ENCODE measurements at places on chromosomes 11 and 22. TPM values are rescaled to one million over a fixed set of nuclear protein-coding genes. Genes with fewer than 3 reads are reported as not detected.
A peak's percentile ranks its signal among the peaks of the same experiment; 100 is the strongest.

DNA sequence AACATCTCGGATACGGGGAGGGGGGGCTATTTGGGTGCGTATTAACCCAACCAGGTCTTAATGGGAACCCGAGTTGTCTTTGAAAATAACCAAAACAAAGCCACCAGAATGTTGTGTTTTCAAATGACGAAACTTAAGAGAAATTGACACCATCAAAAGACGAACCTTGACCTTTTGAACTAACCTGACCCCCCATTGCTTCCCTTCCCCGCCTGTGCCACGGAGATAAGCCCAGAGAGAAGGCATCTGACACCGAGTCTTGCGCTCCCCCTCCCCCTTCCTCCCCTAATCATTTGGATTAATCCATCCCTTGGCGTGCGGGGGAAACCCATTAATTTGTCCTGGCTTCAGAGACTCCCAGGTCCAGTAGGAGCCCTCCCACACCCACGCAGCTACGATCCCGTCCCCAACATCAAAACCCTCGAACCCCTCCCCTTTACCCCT lies 4.5 kb upstream of the GCAT start:
- peaks cover 15% of the 10 kb centered on the region for H3K4me1 ChIP-seq
- no peak overlapping the region for H3K27ac ChIP-seq
- no peaks in the 10 kb centered on the region for H3K27me3 ChIP-seq
- no peak for DNase-seq

DNA sequence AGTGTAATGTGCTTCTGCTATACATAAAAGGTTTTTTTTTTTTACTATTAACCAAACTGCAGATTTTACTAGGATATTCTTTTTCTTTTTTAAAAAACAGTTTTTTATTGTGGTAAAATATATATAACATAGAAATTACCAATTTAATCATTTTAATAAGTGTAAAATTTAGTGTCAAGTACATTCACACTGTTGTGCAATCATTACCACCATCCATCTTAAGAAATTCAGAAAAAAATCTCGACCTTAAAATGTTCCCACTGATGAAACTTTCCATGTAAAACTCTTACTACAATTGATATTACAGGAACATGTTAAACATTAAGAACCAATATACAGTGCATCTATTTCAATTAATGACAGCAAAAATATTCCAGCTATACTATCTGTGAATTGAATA lies 244.8 kb upstream of the FAT3 start:
- H3K36me3 ChIP-seq = no peaks in the 10 kb centered on the region
- H3K27ac ChIP-seq = no peak overlapping the region
- no peak for DNase-seq
- no peaks in the 10 kb centered on the region for H3K27me3 ChIP-seq
- peaks cover 6% of the 10 kb centered on the region for H3K4me1 ChIP-seq
- H3K4me3 ChIP-seq = no peak overlapping the region

DNA sequence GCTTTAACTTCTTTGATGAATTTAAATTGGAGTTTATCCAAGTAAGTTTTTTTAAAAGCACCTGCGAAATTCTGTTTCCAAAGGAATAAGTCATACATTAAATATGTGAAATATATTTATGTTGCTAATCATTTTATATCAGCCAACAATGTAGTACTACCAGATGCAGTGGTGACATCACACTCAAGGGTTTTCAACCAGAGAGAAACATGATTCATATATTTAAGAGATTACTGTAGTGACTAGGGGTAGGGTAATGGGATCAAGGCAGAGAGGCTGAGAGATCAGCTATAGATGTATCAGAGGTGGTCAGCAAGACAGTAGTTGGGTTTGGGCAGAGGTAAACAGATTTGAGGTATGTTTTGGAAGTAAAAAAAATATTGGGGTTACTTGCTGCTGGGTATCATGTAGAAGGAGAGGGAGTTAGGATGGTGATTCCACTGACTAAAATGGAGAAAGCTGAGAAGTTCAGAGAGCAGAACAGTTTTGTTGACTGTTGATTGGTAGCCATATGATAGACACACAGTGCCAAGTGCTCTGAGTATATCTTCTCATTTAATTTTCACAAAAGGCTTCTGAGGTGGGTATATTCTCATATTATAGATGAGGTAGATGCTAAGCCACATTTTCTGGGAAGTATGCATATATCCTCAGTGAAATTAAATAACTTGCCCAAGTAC lies 39.4 kb downstream of the CEP57 start:
- no peak overlapping the region for H3K27ac ChIP-seq
- H3K36me3 ChIP-seq = peaks cover 48% of the 10 kb centered on the region
- H3K4me1 ChIP-seq = no peaks in the 10 kb centered on the region
- no peak overlapping the region for H3K4me3 ChIP-seq

- DNase-seq = no peak
- no peaks in the 10 kb centered on the region for H3K27me3 ChIP-seq
- no peak overlapping the region for H3K4me3 ChIP-seq
Observed at GRCh38 chr11:100753172-100753543, 66.1 kb downstream of the ARHGAP42 start.

DNA sequence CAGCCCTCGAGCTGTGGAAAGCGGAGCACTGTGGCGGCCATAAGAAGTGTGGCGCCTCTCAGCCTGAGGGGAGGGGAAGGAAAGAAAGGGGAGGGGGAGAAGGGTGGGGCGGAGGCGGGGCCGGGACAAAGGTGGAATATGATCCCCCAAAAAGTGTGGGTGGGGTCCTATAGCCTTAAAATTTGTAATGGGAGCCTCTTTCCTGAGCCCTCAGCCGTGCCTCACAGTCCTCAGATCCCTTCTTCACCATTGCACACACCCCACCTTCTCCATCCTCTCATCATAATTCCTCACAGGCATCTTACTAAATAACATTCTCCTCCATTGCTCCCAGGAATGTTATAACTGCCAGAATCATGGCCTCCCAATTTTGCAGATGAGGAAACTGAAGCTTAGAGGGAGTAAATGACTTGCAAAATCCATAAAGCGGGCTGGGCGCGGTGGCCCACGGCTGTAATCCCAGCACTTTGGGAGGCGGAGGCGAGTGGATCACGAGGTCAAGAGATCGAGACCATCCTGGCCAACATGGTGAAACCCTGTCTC lies 600 bp upstream of the RAB6A start:
- H3K4me1 ChIP-seq = peaks cover 20% of the 10 kb centered on the region
- H3K4me3 ChIP-seq = peak overlapping the region; percentile 65
- H3K36me3 ChIP-seq = no peaks in the 10 kb centered on the region

GRCh38 chr11:17394743-17395390 lies 6.4 kb upstream of the KCNJ11 start:
- H3K27ac ChIP-seq = no peak overlapping the region
- H3K27me3 ChIP-seq = no peaks in the 10 kb centered on the region
- H3K4me3 ChIP-seq = no peak overlapping the region
- H3K4me1 ChIP-seq = no peaks in the 10 kb centered on the region

DNA sequence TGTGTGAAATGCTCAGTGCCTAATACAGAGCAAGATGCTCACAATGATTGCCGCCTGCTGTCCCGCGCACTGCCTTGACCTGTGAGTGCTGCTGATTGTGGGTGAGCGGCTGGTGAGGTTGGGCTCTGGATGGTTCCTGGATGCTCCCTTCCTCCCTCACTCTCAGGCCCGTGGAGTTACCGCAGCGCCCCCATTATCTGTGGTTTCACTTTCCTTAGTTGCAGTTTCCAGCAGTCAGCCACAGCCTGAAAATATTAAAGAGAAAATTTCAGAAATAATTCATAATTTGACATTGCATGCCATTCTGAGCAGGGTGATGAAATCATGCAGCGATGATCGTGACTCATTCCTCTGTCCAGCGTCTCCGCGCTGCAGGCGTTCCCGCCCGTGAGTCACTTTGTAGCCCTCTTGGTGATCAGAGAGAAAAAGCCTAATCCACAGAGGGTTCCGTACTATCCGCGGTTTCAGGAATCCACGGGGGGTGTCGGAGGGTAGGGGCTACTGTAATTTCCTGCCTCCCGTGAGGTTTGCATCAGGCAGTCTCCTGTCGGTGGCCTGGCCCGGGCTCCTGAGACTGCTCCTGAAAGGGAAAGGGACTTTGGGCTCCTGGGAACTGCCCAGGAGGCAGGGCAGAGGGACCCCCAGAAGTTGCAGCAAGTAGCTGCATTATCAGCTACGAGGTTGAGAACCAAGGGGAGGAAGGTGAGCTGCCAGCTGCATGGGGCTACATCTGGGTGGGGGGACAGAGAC lies 10.6 kb downstream of the RPL3 start:
- H3K27ac ChIP-seq = peak overlapping the region; percentile 54
- peaks cover 25% of the 10 kb centered on the region for H3K36me3 ChIP-seq
- peaks cover 5% of the 10 kb centered on the region for H3K4me1 ChIP-seq

- H3K27ac ChIP-seq = no peak overlapping the region
- H3K4me3 ChIP-seq = no peak overlapping the region
- no peaks in the 10 kb centered on the region for H3K27me3 ChIP-seq
- peaks cover 15% of the 10 kb centered on the region for H3K4me1 ChIP-seq
- no peak for DNase-seq
Observed at GRCh38 chr22:29704528-29705285, 15.1 kb upstream of the CABP7 start.

GRCh38 chr11:36345084-36345511 lies 49.0 kb downstream of the PRR5L start:
- H3K27me3 ChIP-seq = no peaks in the 10 kb centered on the region
- no peak overlapping the region for H3K27ac ChIP-seq
- DNase-seq = no peak
- no peaks in the 10 kb centered on the region for H3K4me1 ChIP-seq
- no peaks in the 10 kb centered on the region for H3K36me3 ChIP-seq
- H3K4me3 ChIP-seq = no peak overlapping the region

DNA sequence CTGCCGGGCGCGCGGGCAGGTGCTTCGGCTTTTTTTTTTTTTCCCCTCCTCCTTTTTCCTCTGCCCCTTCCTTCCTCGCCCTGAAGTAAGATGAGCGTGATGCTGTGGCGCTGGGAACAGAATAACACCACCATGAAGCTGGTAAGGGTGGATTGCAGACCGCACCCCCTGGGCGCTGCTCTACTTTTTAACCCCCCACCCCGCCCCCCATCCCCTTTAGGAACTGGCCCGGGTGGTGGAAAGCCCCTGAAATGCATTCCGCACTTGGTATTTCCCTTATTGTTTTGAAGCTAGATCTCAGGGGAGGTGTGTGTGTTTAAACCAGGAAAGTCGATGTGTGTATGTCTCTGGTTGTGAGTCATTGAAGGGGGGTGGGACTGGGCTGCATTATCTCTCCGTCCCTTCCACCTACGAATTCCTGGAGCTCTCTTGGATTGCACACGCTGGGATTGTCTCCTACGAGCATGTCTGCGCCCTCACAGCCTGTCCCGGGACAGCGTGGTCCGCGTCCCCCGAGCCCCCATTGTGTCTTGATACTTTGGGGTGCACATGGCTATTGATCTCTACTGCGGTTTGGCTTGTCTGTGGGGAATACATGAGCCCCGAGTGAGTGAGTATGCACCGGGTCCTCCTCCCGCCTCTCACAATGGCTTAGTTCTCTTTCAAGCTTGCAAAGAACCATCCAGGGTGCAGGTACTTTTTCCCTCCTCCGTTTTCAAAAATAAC lies 64.9 kb downstream of the NAV2 start:
- no peaks in the 10 kb centered on the region for H3K4me1 ChIP-seq
- no peaks in the 10 kb centered on the region for H3K36me3 ChIP-seq
- H3K27me3 ChIP-seq = peaks cover 4% of the 10 kb centered on the region
- no peak overlapping the region for H3K27ac ChIP-seq
- H3K4me3 ChIP-seq = peak overlapping the region; percentile 46

DNA sequence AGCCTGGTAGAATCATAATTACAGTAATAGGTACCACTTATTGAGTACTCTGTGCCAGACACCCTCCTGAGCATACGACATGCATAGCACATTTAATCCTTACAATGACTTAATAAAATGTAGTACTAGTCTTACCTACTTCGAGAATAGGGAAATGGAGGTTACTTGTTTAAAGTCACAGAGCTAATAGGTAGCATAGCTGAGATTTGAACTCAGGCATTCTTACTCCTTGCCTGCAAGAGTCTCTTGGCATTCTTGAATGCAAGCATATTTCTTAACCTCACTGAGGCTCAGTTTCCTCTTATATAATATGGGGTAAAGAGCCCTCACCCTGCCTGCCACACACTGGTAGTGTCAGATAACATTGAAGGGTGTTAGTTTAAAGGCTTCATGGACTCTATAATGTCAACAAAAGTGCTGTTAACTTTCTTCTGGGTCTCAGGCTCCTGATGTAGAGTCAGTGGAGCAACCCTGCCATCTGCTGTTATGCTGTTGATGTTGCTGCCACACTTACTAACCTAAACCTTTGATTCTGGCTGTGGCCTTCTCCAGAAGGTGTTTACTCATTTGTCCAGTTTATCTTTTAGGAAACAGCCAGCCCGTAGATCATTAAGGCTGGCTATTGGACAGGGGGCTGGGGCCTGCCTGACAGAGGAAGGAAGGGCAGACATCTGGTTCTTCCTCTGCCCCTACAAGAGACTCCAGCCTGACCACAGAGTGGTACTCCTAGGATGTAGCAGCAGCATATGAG lies 18.9 kb downstream of the LIMK2 start:
- DNase-seq = peak; percentile 69
- H3K36me3 ChIP-seq = no peaks in the 10 kb centered on the region
- no peak overlapping the region for H3K4me3 ChIP-seq
- H3K27ac ChIP-seq = peak overlapping the region; percentile 87
- H3K4me1 ChIP-seq = peaks cover 36% of the 10 kb centered on the region

DNA sequence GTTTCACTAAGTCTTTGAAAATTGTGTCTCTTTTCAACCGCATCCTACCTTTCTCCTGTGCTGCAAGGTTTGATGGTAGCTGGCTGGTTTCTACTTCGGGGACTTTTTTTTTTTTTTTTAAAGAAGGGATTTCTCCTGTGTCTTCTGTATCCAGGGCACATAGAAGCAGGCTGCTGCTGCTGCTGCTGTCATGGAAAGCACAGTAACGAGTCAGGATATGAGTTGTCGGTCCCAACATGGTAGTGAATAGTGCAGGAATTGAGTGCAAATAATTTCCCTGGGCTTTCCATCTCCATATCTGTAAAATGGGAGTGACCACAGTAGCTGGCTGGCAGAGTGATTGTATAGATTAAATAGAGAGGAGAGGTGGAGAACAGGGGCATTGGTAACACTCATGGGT lies 118.3 kb upstream of the NAV2 start:
- no peaks in the 10 kb centered on the region for H3K4me1 ChIP-seq

DNA sequence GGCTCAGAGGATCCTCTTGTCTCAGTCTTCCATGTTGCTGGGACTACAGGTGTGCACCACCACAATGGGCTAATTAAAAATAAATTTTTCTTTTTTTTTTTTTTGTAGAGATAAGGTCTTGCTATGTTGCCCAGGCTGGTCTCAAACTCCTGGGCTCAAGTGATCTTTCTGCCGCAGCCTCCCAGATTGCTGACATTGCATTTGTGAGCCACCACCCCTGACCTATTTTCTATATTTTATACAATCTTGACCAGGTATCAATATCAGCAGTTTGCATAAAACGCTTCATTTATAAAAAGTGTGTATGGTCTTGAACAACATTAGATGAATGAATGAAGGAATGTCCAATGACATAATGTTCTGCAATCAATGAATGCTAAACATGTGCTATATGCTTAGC lies 9.1 kb upstream of the STX3 start:
- no peak overlapping the region for H3K4me3 ChIP-seq
- no peaks in the 10 kb centered on the region for H3K4me1 ChIP-seq
- no peaks in the 10 kb centered on the region for H3K27me3 ChIP-seq
- no peak overlapping the region for H3K27ac ChIP-seq
- H3K36me3 ChIP-seq = no peaks in the 10 kb centered on the region
- no peak for DNase-seq

The PHOX2A gene
- not detected for total RNA-seq

The CCDC81 gene
- not detected for total RNA-seq

The IRAG1 gene
- 7.6 TPM for total RNA-seq

The OR52I1 gene
- total RNA-seq = not detected
